ENCODE measurements at places on chromosomes 6 and 20.

DNA sequence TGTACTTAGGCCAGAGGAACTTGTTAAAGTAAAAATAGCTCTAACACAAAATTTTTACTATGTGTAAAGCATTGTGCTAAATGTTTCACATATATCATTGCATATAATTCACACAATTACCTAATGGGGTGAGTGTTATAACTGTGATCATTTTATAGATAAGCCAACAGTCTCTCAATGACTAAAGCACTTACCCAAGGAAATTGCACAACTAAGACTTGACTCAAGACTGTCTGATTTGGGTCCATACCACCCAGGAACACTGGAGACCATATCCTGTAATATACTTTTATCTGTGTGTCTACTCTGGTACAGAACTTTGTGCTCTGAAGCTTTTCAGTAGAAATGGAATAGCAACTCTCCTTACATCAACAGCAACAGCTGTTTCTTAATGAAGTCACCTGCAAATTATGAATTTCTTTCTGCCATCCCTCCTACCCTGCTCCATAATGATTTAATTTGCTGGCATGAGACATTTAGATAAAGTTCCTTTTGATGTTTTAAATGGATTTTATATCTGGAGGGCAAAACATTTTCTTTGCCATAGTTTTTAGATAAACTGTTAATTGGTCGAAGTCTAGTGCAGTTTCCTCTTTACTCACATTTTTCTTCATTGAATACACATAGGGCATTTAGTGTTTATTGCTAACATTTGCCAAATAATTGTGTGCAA lies 47.5 kb downstream of the TSPYL4 start:
- no peak for DNase-seq

GRCh38 chr20:44070139-44070900 lies 116.7 kb downstream of the JPH2 start:
- peak; percentile 42 for DNase-seq

DNA sequence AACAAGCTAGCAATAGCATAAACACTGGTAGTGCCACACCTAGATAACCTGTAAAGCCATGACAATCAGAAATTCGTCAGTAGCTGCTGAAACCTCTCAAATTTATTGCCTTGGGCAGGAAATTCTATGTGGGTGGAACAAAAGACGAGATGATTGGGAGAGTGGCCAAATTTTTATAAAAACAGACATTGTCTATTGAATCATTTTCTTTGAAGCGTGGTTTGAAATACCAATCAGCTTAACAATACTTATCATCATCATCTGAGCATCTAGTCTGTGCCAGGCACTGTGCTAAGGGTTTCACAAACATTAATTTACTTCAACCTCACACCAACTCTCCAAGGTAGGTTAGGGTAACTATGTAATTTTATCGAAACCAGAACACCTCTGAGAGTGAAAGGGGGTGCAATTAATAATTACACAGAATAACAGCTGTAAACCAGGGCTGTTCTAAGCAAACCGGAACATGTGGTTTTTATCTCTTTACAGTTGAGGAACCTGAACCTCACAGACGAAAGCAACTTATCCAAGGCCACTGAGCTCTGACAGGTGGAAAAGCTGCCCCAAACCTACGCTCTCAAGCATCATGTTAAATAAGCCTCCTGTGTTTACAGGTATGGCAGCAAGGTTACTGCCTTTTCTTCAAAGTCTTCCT lies 43.4 kb downstream of the NHSL1 start:
- DNase-seq, result no peak

DNA sequence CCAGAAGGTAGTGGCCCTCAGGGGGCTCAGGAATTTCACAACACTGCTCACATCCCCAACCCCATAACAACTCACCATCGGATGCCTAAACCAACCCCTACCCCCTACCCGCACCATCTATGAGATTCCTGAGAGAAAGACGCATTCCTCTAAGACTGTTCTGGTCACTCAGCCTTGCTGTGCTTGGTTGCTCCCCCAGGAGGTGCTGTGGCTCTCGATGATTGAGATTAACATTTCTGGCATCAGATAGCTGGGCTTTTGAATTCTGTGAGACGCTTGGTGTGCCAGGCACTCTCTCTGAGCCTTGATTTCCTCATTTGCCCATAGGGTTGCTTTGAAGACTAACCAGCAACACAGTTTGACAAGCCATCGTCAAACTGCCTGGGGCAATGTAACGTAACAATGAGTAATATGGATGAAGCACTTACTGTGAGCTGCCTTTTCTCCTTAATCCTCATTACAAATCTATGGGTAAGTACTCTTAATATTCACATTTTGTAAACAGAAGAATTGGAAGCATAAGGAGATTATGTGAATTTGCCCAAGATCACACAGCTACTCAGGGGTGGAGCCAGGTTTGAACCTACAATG lies 978 bp downstream of the WFDC6 start:
- no peak for DNase-seq

DNA sequence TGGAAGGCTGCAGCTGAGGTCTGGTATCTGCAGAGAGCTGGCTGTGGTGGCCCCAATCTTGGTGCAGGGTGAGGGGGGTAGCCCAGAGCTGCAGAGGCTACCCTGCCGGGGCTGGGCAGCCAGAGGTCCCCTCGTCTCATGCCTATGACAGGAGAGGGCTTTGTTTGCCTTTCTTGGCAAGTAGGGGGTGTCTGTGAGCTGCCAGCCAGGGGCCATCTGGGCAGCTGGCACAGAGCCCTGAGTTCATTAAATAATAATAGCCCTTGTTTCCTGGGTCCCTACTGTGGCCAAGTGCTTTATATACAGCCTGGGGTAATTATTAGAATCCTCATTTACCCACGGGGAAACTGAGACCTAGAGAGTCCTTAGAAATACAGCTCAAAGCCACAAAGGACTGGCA lies 66.6 kb downstream of the EZR start:
- DNase-seq, result no peak

DNA sequence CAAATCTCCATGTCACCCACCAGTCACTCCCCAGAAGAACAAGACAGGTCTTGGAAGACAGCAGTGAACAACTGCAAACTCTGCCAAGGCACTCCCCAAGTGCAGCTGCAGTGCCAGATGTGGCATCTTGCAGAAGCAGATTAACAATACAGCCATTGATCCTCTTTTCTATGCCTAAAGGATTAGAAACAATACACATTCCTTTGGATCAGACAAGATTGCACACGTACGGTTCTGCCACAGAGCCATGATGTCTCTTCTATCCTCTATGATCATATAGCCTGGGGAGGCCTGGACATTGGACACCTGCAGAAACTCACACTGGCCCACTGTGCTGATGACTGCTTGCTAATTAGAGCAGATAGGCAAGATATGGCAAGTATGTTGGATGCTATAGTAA lies 155.9 kb downstream of the MYLK4 start:
- no peak for DNase-seq

DNA sequence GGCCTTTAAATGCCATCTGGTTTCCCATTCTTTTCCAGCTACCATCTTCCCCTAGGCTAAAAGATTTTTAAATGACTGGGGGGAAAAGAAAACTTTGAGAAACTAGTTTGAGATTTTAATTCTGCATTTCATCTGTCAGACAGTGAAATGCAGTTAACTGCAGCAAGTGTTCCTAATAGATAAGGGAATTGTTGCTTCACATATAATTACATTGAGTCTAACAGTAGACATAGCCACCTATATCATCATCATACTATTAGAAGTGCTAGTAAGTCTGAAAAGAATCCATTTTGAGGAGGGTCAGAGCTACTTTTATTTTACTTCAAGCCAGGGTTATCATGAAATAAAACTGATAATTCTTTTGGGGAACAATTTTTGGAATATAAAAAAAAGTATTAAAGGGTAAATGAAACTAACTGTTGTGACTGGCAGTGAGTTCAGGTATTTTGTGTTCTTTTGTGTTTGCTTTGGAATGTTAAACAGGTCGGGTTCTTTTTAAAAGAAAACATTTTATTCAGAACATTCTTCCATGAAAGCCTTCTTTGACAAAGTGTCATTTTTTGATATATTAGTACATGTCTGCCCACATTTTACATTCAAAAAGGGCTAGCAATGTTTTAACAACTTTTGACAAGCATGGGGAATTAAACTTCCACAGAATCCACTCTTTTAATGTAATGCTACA lies 170.1 kb downstream of the HS3ST5 start:
- DNase-seq, result no peak

- DNase-seq, result no peak
Measured at GRCh38 chr20:47250360-47250759, 106.1 kb downstream of the ZMYND8 start.

GRCh38 chr6:84362193-84362821 lies 134.9 kb upstream of the CEP162 start:
- DNase-seq, result no peak

DNA sequence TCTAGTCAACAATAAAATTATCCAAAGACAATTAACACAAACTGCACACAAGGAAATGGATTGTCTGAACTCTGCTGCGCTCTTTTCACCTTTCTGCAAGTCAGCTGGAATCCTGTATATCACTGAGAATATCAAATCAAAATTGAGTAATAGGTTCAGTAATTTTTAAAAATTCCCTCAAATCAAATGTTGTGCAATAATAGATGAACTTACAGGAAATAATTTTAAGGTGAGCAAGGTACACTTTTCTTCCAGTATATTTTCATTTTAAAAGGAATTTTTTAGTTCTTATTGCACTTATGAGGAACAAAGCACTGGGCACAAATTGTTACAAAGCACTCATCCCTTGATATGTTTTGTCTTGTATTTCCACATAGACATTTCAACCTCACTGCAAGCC lies 1.2 kb downstream of the SAYSD1 start:
- no peak for DNase-seq
